ENCODE measurements at places on chromosomes 3 and 15.

GRCh38 chr3:187072511-187072910, 66.8 kb downstream of the RPL39L start:
- DNase-seq, result no peak

- no peak for DNase-seq
Measured at GRCh38 chr3:163891771-163892170, 1186.5 kb downstream of the SI start.

- no peak for DNase-seq
Measured at GRCh38 chr3:100023595-100023994, 90.7 kb downstream of the FILIP1L start.

DNA sequence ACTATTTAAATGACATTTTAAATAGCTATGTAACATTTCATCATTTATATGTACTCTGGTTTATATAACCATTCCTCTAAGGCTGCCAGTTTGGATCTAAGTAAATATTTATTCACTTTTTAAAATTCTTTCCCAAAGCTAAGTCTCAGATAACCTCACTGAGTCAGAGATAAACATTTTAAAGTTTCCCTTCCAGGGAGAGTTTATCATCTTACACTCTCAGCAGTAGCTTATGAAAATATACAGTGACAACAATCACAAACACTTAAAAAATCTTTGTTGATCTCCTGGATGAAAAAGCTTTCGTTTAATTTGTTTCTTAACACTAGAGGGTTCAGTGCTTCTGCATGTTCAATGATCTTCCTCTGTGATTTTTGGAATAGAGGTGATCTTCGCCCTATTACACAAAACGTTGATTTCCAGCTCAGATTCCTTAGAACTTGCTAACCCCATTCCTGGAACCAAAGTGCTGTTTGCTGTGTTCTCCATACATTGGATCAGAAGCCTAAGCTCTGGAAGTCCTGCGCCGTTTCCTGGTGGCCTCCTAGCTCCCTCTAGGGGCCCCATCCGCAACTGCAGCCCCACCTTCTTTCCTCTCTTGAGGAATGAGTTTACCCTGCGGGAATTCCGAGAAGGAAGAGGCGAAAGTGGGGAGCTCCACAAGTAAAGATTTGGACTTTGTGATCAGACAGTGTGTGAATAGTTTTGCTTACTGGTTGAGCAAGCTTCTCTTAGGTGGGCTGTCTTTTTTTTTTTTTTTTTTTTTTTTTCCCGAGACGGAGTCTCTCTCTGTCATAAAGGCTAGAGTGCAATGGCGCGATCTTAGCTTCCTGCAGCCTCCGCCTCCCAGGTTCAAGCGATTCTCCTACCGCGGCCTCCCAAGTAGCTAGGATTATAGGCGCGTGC, 29.3 kb upstream of the SACM1L start:
- DNase-seq, result peak; percentile 60

GRCh38 chr3:127663151-127663550, 9.6 kb upstream of the ABTB1 start:
- DNase-seq, result no peak

DNA sequence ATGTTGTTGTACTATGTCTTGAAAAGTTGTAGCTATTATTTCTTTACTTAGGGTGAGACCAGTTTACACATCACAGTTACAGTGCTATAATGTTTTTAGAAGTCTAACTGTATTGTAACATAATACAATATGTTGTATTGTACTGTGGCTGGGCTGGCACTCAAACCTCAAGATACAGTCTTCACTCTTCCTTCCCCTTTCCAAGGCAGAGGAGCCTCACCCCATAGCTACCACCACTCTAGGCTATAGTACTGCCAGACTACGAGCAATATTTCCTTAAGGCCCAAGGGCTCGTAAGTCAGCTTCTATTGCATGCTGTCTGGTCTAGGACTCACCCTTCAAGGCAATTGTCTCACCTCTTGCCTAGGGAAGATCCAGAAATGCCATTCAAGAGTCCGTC, 597.7 kb downstream of the OTOL1 start:
- DNase-seq, result no peak

DNA sequence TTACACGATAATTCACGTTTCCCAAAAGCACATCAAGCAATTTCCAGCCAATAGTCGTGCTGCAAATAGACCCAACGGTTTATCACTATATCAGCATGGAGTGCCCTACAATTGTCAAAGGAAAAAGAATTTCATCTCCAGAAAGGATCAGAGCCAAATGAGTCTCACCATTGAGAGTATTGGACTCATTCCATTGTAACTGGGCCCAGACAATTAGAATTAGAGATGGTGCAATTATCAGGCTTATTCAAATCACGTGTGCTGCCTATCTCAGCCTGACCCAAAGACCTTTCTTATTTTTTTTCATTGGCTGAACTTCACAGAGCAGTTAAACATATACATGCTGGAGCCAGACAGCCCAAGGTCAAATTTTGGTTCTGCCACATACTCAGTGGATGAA, 87.0 kb upstream of the LRTM1 start:
- no peak for DNase-seq

DNA sequence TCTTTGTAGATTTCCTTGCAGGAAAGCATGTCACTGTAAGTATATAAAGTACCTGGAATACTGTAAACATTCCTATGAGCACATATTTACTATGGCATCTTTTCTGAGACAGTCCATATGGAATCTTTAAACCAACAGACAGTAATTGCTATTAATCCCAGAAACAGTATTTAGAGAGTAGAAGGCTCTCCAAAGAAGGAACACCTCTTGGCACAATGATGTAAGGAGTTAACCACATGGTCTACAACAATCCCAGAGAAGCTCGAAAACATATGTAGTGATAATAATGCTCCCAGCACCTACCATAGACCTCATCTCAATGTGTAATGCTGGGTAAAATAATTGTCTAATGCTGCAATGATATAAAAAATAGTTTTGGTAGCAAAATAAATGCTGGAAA, 95.8 kb upstream of the IL12A start:
- DNase-seq, result no peak

- DNase-seq, result no peak
Measured at GRCh38 chr3:185728630-185729336, 96.1 kb downstream of the IGF2BP2 start.

- DNase-seq, result no peak
Measured at GRCh38 chr3:130569461-130570365, 52.7 kb downstream of the COL6A6 start.

- DNase-seq, result no peak
Measured at GRCh38 chr15:78672285-78673014, 31.4 kb upstream of the CHRNB4 start.

DNA sequence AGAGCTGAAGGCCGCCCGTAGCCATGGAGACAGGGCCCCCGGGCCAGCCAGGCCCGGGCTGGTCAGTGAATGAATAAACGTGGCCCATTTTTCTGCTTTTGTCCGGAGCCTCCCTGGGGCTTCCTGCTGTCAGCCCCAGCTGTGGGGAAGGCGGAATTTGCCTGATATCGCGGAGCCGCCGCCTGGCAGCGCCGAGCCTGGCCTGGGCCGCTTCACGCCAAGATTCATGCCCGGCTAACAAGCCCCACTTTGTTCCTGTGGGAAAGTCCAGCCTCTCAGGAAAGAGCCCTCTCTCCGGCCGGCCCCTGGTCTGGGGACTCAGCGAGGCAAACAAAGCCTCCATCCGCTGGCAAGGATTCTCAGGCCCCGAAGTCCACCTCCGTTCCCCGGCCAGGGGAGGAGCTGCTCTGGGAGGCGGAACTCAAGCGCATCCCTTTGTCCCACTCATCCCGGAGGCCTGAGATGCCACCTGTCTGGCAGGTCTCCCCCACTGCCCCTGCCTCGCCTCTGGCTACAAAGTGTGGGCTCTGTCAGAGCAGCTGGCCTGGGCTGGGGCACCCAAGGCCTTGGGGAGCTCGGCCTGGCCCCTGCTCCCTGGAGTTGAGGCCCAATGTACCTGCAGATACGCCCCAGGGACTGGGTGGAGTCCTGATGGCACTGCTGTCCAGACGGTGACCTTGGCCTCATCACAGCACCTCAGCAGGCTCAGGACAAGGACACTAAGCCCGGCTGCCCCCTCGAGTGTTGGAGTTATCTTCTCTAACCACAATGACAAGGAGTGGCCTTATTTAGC, 51.6 kb upstream of the SLC6A11 start:
- no peak for DNase-seq

DNA sequence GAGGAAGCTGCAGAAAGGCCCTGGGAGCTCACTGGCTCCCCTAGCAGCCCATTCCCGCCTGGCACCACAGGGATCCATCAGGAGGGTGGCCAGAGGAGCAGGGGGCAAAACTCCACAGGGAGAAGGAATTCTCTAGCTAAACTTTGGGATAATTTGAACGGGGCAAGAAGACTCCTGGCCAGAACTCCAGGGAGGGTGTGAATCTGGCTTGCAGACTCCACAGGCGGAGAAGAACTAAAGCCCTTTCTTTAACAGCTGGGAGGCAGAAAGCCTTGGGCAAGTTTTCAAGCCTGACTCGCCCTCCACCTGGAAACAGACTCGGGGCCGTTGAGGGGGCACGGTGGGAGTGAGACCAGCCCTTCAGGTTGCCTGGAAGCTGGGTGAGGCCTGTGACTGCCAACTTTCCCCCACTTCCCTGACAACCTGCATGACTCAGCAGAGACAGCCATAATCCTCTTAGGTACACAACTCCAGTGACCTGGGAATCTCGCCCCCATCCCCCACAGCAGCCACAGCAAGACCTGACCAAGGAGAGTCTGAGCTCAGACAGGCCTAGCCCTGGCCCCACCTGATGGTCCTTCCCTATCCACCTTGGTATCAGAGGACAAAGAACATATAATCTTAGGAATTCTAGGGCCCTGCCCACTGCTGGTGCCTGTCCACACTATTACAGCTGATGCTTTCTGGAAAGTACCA, 28.6 kb downstream of the SLC27A2 start:
- DNase-seq, result no peak

GRCh38 chr3:9912294-9912935, 4.5 kb upstream of the IL17RC start:
- DNase-seq, result no peak

DNA sequence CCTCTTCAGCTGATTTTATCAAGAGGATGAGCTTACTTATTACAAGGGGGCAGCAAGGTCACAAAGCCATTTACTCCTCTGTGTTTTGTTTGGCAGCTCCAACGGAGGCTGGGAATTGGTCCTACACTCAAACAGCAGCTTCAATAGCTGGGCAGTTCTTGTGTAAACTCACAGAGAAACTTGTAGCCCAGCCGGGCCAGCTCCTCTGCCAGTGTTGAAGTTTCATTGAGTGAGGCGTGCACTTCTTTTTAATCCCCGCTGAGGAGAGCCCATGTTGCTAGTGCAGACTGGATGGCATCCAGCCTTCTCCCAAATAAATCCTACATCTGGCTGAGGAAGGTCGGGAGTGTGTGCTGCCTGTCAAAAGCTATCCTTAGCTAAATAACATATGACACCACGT, 59.5 kb downstream of the BFSP2 start:
- DNase-seq, result no peak

- DNase-seq, result no peak
Measured at GRCh38 chr3:58063022-58063815, 55.0 kb downstream of the FLNB start.

All from brain pericyte (primary cell).